ENCODE measurements at places on chromosomes 7 and 10.

GRCh38 chr10:26556748-26557640, 118.9 kb downstream of the APBB1IP start:
- DNase-seq, result peak; percentile 60

GRCh38 chr7:22318376-22318775, 38.6 kb downstream of the RAPGEF5 start:
- DNase-seq, result no peak

- DNase-seq, result peak; percentile 61
These were observed 140.6 kb downstream of the KCNMA1 start for GRCh38 chr10:77496941-77497420.

DNA sequence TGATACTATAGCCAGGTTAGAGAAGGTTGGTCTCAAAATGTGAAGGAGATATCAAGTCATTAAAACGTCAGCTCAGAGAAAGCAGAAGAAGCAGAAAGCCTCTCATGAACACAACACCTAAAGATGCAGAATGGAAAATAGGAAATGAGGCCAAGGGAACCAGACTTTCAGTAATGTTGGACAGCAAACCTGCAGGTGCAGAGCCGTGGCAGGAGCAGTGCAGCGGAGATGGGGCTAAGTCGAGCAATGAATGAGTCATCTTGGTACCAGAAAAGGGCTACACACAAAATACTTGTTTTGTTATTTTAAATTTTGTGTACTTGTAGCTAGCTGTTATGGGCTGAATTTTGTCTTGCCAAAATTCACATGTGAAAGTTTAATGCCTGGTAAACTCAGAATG, 479.6 kb upstream of the POM121L12 start:
- DNase-seq, result no peak

DNA sequence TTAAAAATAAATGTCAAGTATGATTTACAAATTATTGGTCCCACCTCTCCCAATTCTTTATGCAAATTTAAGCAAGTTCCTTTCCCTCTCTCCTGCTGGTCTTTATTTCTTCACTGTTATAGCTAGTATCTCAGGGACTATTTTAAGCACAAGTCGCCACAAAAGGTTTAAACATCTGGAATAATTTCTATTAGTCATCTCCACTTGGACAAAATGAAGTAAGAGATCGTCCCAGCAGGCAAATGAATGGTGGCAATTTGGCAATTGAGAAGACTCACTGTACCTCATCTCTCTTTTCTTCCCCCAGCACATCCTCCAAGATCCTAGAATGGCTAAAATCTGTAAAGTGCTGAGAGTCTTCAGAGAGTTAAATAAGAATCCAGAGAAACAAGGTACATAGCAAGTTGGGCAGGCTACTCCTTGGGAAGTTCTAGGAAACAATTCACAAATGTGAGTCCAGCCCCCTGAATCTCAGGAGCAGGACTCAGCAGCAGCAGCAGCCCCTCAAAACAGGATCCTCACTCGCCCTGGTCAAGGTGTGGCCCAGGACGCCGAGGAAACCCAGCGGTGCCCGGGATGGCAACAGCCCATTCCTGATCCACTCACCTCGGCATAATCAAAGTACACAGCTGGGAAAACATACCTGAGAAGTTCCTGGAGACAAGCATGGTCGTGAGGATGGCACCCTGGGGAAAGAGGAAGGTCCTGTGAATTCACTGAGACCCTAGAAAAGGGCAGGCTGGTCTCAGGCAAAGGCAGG, 30.3 kb upstream of the NDST2 start:
- no peak for DNase-seq

- DNase-seq, result no peak
These were observed 64.8 kb upstream of the PAPSS2 start for GRCh38 chr10:87594864-87595263.

GRCh38 chr7:50300336-50300735, 4.2 kb upstream of the IKZF1 start:
- no peak for DNase-seq

DNA sequence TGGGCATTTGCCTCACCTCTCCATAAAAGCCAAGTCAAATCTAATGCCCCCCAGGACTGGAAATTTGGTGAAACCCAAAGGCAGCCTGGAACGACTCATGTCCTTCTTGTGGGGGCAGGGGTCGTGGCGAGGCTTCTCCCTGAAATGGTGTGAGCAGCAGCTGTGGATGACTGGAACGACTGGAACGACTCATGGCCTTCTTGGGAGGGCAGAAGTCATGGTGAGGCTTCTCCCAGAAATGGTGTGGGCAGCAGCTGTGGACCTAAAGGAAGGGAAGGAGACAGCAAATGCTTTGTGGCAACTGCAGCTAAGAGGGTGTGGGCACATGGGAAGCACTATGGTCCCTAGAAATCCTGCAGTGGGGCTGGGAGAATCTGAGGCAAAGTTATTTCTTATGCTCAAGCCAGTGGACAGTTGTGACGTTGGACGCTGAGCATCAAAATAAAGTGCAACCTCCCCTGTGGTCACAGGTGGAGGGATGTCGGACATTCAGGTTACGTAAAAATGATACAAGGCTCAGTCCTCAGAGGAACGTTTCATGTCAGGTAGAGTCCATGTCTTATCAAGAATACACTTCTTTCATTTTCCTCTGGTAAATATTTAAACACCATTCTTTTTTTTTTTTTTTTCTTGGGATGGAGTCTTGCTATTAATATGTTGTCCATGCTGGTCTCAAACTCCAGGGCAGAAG, 107.0 kb upstream of the KIF5B start:
- peak; percentile 57 for DNase-seq

- DNase-seq, result peak; percentile 39
These were observed 877 bp upstream of the NOD1 start for GRCh38 chr7:30479202-30480120.

DNA sequence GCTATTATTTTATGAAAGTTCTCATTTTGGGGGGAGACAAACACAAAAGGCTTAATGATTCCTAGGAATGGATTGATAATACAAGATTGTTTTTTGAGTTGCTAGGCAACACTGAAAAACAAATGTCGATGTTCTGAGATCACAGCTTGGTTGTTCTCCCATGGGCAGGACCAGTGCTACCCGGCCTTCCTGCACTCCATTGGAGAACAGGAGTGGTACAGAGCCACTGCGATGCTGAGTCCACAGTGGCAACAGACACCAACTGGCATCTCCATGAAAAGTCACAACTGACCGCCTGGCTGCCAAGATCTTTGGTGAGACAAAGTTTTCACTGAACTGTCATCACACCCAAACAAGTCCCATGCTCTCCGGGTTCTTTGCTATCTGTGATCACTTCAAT, 68.9 kb upstream of the NMT2 start:
- DNase-seq, result peak; percentile 76

- no peak for DNase-seq
These were observed 175.8 kb upstream of the PRKCQ start for GRCh38 chr10:6755781-6756460.

DNA sequence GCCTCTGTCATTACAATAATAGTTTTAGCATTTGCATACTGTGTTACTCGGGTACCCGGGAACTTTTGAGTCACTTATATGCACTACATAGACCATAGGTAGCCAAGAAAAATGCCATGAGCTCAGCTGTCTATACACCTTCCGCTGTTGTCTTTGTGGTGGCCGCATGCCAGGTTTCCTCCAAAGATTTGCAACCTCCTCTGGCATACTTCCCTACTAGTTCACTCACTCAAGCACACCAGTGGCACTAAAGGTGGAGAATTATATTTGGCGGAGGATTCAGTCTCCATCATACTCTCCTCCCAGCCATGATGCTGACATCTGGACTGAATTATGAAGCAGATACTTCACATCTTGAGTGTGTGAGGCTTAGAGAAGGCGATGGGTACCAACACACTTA, 35.6 kb upstream of the GRB10 start:
- DNase-seq, result peak; percentile 80

GRCh38 chr10:131848741-131849590, 51.8 kb upstream of the PPP2R2D start:
- no peak for DNase-seq

DNA sequence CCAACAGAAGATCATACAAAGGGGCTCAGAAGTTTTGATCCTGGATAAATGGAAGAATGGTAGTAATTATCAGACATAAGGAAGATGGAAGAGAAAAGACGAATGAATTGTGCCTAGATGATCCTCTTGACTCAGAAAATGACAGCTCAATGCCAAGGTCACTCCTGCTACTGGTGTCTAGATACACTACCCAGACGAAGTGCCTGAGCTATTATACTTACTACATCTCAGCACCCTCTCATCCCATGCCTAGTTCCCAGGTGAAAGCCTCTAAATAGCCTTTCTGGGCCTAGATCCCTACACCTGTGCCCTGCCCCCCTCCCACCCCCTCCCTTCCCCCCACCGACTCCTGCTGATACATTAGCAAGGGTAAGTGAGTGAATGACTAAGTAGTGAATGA, 25.5 kb downstream of the PDE1C start:
- DNase-seq, result no peak

- peak; percentile 84 for DNase-seq
These were observed 55.7 kb downstream of the GSDME start for GRCh38 chr7:24701261-24702235.

DNA sequence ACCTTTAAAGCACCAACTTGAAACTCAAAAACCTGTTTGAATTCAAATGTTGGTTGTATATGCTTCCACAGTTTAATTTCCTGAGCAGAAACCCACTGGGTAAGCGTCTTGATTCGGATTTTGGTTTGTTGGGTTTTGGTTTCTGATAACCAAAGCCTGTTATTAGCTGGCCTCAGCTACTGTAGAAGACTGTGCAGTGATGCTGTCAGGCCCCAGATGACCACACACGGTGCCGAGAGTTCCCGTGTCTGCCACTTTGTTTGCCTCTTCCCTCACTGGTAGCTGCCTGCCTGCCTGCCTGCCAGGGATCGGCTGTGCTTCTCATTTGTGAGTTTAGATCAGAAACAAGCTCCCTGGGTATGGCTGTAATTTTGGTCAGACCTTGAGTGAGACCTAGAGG, 5.6 kb downstream of the MDH2 start:
- DNase-seq, result no peak

Data from kidney tubule cell (primary cell).